ENCODE measurements at places on chromosomes 5 and 9.

GRCh38 chr5:156253130-156253529 lies 73.8 kb upstream of the SGCD start:
- no peak for DNase-seq

DNA sequence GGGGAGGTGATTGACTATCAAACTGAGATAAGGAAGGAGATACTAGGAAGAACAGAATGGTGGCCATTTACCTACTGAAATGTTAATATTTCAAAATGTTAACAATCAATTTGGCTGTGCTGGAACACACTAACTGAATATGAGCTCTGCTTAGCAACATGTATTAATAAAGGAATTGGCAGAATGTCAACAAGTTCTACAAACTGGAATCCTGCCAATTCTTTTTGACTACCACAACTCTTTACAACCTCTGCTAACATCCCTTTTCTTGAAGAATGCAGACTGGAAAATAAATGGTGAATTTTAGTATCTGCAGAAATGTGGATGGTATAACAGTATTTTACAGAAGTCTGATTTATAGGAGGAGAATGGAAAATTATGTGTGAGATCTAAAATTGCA lies 446.4 kb downstream of the ISL1 start:
- DNase-seq: no peak

- DNase-seq: no peak
Observed at GRCh38 chr9:109969573-109970237, 189.7 kb downstream of the PALM2AKAP2 start.

GRCh38 chr5:109161914-109162683 lies 247.7 kb downstream of the PJA2 start:
- no peak for DNase-seq

DNA sequence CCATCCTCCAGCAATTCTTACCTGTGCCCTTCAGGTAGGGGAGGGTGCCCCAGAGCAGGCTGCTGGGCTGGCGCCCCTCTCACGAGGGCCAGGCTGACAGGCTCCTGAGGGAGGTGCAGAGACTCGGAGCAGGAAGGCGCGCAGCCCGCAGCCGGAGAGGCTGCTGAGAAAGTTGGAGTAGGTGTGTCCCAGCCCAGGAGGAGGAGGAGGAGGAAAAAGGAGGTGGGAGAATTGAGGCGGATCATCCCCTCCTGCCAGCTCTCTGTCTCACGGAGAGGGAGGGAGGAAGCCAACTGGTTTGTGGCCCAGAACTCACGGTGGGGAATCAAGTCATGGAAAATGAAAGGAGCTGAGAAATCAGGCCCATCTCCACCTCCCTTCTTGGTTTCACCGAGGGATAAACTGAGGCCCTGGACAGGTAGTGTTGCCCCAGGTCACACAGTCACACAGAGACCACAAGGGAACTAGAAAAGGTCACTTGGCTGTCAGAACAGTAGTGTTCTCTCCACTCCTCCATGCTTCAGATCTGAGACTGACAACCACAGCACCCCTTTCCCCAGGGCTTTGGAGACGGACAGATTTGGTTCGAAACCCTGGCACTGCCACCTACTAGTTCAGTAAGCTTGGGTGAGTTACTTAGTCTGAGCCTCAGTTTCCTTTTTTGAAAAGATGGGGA lies at the start of gene FAT2:
Gene FAT2 (minus strand): TSS at position 188 of the 676 bp plus-strand sequence. CDS start 22,400 bp downstream, outside the sequence.
- DNase-seq: no peak

- no peak for DNase-seq
Observed at GRCh38 chr5:17219006-17219422, 1.6 kb downstream of the BASP1 start.

DNA sequence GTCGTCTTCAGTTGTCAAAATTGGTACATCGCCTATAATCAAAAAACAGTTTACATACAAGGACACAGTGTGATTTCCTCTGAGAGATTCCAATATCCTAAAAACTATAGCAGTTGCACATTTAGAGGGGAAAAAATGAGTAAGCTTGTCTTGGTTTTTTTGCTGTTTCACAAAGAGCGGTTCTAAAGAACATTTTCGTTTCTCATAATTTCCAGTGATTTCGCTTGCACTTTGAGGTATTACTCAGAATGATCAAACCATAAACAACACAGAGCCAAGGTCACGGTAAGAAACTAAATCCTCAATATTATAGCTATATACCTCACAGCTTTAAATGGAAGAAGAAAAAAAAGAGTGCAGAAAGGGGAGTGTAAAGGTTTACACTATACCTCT lies 861 bp downstream of the MTX3 start:
- DNase-seq: no peak

GRCh38 chr5:135229122-135229521 lies 169.9 kb downstream of the MACROH2A1 start:
- DNase-seq: no peak

DNA sequence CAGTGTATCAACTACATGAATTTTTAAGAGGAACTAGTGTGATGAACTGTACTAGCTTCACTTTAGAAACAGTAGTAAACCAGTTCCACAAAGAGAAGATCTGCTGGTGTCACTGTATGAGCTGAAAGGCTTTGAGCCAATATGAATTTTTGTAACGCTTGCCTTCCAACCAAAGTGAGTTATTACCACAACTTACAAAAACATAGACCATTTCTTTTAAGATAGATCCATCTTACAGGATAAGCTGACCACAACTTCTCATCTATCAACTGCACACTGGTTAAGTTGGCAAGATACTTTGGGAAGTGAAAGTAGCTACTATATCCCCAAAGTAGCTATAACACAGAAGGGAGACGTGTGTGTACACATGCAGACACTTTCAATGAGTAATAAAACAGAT lies 849.6 kb upstream of the DMAC1 start:
- DNase-seq: no peak

- DNase-seq: no peak
Observed at GRCh38 chr5:150628936-150629485, 11.4 kb upstream of the SYNPO start.

- no peak for DNase-seq
Observed at GRCh38 chr5:160378330-160378729, 7.9 kb upstream of the C1QTNF2 start.

DNA sequence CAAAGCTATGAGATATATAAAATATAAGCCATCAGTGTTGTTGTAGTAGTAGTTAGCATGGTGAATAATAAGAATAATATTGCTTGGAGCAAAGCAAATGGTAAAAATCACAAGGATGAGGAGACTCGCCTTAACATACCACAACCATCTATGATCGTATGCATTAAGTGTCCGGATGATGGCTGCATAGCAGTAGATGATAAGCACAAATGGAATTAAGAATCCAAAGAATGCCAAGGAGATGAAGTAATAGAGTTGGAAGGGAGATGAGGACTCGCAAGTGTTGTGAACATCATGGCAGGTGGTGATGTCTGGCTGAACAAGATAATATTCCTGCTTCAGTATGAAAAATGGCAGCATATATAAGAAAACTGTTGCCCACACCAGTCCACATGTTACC lies 5.5 kb downstream of the F2RL2 start:
- DNase-seq: no peak

DNA sequence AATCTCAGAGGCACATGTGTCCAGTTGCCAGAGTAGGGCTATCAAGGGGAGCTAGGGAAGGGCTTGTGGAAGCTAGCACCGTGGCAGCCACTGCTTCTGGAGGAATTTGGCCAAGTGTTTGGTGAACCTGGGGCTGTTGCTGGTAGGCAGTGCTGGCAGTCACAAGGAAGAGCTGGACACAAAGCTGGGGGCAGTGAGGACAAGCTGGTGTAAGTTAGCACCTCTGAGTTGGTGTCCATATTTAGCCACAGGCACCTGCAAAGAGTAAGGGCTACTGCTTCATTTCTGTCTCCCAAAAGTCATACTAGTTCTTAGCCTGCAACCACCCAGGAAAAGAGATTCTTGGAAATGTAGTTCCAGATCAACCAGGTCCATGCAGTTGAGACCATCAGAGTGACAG lies 359.4 kb downstream of the CSNK1G3 start:
- no peak for DNase-seq

- no peak for DNase-seq
Observed at GRCh38 chr9:1269533-1270315, 219.6 kb downstream of the DMRT2 start.

DNA sequence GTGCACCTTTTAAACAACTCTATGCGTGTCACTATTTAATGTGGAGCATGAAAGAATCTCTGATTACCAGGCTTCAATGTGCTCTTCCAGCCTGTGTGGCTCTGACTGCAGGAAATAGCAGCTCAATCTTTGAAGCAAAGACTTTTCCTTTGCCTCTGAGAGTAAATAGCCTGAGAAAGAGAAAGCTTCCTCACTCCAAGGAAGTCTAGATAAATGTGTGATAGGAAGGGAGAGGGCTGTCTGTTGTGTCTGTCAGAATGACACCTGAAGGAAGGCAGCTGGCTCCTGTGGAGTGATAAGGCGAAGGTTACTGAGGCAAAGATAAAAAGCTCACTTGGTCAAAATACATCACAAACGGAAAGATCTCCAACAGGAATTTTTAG lies 205.3 kb upstream of the HAPLN1 start:
- no peak for DNase-seq

Data from central memory CD4-positive, alpha-beta T cell (primary cell).